Skeletal muscle cell (primary cell): ENCODE measurements at places on chromosomes 1 and 21.
A peak's percentile ranks its signal among the peaks of the same experiment; 100 is the strongest.

- no peak for DNase-seq
Observed at GRCh38 chr1:213268221-213268620, 217.2 kb downstream of the RPS6KC1 start.

GRCh38 chr1:36760081-36760480, 274.2 kb downstream of the GRIK3 start:
- no peak for DNase-seq

DNA sequence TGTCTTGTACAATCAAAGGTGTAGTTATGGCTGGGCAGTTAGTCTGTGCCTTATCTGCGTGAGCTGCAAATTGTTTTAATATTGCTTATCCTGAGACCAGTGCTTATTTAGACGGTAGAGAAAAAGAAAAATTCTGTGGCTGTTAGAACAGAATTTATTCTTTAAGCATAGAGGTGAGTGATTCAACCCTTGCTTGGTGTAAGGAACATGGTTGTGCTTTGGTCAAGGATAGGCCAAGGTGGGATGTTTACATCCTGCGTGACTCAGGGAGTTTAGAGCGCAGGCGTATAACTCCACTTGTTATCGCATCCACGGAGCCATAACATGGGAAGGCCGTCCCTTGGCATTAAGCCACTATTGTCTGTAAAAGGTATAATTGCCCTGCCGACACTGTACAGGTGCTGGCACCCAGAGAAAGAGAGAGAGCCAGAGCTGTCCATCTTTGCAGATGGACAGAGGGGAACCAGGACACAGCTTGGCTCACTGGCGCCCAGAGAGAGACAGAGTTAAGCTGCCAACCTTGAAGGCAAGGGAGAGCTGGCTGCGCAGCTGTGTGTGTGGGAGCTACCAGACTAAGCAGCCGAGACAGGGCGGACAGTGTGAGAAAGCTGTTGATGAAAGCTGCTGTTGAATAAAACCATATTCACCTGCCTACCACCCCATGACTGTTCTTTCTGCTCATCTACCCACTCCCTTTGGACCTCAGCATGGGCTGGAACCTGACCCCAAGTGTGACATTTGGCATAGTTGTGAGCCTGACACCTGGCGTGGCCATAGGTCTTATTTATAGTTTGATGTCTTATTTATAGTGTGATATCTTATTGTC, 200.4 kb downstream of the DYRK1A start:
- DNase-seq = no peak

DNA sequence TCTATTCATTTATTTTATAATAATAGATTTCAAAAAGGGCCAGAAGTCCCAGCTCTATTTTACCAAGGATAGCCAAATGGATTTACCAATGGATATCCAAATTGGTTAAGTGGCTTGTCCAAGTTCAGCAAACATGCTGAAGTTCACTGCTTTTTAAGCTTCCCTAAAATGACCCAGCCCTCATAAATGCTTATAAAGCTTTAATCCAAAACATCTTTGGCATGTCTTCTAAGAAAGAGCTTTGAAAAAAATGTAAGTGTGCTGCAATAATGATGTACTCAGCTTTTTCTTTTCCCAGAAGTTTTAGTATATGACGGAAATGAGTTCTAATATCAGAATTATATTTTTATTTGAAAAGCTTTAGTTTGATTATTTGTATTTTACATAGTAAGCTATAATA, 451.5 kb upstream of the ADAMTS5 start:
- no peak for DNase-seq

DNA sequence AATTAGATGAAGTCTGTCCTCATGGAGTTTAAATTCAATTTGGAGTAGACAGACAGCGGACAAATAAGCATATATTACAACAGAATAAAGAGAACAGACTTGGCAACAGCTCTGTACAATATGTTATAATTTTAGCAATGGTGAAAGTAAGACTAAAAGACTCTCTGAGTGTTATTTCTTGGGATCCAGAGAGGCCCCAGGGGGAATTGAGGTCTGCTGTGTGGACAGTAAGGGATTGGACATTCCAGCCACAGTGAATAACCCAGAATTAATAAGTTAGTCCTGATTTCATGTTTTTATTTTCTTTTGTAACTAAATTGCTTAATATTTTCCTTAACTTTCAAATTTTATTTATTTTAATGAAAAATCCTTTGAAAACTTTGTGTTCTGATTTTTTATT, 101.7 kb downstream of the PATJ start:
- DNase-seq = no peak

- peak; percentile 94 for DNase-seq
Observed at GRCh38 chr1:61453111-61453961, 271.6 kb downstream of the TM2D1 start.

- no peak for DNase-seq
Observed at GRCh38 chr1:170176772-170177171, 31.0 kb downstream of the NTMT2 start.

- no peak for DNase-seq
Observed at GRCh38 chr1:25725482-25725881, 74.5 kb upstream of the SELENON start.

GRCh38 chr1:150576794-150577556, 2.4 kb downstream of the MCL1 start:
- no peak for DNase-seq

DNA sequence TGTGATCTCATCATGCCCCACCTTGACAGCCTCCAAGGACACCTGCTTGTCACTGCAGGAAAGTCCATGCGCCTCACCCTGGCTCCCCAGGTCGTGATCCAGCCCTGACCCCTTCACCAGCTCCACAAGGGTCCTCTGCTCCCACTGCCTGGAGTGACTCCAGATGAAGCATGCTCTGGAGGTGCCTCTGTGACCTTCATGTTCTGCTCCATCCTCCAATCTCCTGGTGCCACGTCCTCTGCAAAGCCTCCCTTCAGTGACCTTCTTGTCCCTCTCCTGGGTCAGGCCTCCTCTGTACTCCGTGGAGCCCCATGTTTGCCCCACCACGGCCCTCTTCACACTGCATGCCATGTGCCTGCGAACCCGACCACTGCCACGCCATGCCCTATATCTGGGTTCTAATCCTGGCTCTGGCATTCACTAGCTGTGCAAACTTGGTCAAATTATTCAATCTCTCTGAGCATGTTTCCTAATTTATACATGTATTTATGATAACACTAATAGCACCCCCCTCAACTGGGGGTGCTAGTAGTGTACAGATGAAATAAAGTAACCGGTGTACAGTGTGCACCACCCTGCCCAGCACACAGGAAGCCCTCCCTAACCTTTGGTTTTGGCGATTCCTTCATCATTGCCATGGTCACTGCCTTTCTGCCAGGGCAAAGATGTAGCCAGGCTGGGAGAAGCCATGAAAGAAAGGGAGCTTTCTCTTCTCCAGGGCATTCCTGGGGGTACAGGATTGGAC, 77.4 kb downstream of the STUM start:
- no peak for DNase-seq

GRCh38 chr1:40898431-40898901, 36.3 kb upstream of the CITED4 start:
- no peak for DNase-seq
